Thymus (tissue), 14 donors: ENCODE measurements at places on chromosomes 3 and 15.

- DNase-seq, result no peak
These were observed 334.2 kb downstream of the KLF13 start for GRCh38 chr15:31660816-31661215.

GRCh38 chr15:88872706-88873105, 22.6 kb downstream of the HAPLN3 start:
- no peak for DNase-seq

DNA sequence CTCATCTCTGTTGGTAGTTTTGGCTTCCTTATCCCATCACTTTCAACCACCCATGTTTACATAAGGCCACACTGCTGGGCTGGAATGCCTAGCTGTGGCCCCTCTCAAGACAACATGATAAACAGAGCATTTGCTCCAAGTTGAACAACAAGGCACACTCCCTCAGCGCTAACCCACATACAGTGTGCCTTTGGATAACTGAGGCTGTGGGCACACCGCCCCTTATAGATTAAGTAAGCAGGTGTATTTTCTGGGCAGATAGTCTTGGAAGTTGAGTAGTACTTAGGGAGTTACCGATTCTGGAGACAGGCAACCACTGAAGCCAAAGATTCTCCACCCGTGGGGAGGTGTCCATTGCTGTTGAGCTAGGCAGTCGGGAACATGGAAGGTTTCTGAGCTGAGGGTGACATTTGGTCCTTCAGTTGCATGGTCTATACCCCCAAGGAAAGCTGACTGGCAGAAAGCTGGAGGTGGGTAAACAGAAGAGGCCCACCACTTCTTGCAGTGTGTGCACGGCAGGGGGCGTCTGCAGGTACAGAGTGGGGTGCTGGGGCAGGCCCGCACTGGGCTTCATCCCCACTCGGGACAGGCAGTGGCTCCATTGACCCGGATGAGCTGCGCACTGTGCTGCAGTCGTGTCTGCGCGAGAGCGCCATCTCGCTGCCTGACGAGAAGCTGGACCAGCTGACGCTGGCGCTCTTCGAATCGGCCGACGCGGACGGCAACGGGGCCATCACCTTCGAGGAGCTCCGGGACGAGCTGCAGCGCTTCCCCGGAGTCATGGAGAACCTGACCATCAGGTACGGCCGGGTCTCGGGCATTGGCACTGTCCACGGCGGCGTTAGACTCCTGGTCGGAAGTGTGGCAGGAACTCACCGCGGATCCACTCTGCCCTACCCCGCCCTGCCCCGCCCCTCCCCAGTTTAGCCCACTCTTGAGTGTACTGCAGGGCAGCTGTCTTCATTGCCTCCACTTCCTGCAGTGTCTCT, 16.8 kb downstream of the NOX5 start:
- DNase-seq, result peak; percentile 20

GRCh38 chr15:96237002-96237401, 93.5 kb upstream of the NR2F2 start:
- no peak for DNase-seq

GRCh38 chr3:107740992-107741896, 218.5 kb downstream of the BBX start:
- DNase-seq, result peak; percentile 8

- no peak for DNase-seq
These were observed 117.3 kb upstream of the UBE3A start for GRCh38 chr15:25556136-25556535.

DNA sequence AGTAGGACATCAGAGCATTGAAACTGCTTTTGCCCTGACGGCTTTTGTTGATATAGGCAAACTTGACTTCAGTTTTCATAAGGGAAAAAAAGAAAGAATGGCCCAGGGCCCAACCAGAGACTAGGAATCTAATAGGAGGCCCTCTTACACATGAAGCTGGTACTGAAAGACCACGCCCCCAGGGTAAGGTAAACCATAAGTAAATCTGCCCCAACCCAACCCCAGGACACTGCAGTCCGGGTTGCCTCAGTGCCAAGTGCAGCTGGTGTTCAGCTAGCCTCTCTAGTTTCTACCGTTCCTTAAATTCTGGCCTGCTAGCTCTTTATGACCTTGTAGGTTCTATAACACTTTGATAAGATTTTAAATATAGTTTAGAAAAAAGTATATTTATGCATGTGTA, 136.7 kb downstream of the AQP9 start:
- DNase-seq, result no peak

DNA sequence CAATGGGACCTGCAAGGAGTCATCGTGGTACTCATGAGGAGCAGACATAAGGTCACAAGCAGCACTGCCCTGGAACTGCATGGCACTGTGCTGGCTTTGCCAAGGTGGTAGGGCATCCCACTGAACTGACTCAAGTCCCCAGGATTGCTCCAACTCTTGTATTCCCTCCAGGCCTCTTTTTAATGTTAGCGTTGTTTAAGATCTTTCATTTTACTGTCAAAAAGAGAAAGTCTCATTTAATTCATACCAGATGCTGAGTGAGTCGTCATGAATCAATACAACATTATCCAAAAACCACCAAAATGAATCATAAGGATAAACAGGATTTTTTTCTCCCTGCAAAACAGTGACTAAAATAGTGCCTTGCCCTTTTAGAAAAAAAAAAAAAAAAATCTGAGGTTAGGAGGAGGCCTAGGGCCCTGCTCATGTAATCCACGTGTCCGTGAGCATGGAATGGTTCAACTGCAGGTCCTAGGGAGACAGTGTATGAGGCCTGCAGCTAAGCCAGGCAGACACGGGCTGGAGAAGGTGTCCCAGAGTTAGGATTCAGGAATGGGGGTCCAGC, 36.7 kb upstream of the BLM start:
- DNase-seq, result no peak
